ENCODE measurements at places on chromosomes 4 and X.
A peak's percentile ranks its signal among the peaks of the same experiment; 100 is the strongest.

DNA sequence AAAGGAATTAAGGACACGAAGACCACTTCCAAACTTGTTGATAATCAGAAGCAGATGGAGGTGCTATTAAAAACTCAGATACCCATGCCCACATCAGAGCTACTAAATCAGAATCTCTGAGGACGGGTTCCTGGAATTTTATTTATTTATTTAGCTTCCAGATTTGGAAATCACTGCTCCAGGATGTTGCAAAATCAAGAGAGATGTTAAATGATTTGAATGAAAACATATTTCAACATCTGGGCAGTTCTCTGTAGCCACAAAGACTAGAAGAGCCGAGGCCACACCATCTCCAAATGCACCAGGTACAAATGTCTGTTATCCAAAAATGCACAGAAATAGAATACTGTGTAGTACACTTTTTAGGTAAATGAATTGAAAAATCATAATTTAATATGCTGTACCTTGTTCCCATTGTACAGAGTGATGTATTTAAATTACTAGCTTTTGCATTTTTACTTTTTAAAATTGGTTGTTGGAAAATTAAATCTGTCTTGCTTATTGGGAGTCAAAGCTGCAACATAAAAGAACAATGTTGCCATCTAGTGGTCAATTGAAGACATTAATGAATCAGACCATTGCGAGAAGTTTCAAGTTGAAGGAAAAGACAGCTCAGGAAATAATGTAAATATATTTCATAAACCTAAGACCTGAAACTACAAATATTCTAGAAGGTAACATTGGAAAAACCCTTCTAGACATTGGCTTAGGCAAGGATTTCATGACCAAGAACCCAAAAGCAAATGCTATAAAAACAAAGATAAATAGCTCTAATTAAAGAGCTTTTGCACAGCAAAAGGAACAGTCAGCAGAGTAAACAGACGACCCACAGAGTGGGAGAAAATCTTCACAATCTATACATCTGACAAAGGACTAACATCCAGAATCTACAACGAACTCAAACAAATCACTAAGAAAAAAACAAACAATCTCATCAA lies 151.3 kb upstream of the TTC29 start:
- DNase-seq, result peak; percentile 73

GRCh38 chr4:139838811-139839210 lies 173.2 kb downstream of the MGST2 start:
- DNase-seq, result no peak

GRCh38 chrX:12497832-12498591 lies 293.2 kb upstream of the PRPS2 start:
- peak; percentile 49 for DNase-seq

GRCh38 chr4:140316799-140317198 lies 56.6 kb upstream of the SCOC start:
- no peak for DNase-seq

Data from GM23338 (cell line).